CD4-positive, CD25-positive, alpha-beta regulatory T cell (primary cell): ENCODE measurements at places on chromosomes 13 and 19.

DNA sequence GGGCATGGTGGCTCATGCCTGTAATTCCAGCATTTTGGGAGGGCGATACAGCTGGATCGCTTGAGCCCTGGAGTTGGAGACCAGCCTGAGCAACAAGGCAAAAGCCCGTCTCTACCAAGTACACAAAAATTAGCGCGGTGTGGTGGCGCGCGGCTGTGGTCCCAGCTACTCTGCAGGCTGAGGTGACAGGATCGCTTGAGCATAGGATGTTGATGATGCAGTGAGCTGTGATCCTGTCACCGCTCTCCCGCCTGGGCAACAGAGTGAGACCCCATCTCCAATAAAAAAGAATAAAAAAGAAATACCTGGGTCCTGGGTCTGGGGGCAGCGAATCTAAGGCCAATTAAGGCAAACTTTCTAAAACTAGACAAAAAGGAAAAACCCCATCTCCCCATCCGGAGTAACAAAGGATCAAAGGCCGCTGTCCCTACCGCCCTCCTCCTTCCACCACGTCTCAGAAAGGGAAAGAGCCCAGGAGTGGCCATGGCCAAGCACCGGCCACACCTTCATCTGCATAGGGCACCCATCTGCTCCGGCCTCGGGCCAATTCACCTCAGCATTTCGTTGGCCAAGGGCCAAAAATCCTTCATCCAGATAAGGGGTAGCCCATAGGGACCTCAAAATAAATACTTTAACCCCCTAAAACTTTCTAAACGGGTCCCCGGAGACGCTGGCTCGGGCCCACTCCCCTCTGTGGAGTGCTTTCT is 851 bp downstream of the ZNF320 start:
- no peak for DNase-seq

GRCh38 chr19:640606-641189 is 1.0 kb downstream of the FGF22 start:
- DNase-seq: no peak

DNA sequence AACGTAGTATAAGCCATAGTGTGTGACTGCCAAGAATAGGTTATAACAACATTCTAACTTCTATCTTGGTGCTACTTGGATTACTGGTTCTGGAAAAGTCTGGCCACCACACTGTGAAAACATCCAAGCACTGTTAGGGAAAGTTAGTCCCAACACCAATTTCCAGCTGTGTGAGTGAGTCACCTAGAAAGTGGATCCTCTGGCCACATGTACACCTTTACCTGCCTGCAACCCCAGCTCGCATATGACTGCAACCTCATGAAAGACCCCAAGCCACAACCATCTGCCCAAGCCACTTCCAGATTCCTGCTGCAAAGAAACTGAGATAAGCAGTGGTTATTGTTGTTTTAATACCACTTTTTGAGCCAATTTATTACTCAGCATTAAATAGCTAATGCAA is 404.5 kb downstream of the KCTD12 start:
- DNase-seq: no peak

- no peak for DNase-seq
Measured at GRCh38 chr19:40802300-40803169, 3.5 kb downstream of the EGLN2 start.

DNA sequence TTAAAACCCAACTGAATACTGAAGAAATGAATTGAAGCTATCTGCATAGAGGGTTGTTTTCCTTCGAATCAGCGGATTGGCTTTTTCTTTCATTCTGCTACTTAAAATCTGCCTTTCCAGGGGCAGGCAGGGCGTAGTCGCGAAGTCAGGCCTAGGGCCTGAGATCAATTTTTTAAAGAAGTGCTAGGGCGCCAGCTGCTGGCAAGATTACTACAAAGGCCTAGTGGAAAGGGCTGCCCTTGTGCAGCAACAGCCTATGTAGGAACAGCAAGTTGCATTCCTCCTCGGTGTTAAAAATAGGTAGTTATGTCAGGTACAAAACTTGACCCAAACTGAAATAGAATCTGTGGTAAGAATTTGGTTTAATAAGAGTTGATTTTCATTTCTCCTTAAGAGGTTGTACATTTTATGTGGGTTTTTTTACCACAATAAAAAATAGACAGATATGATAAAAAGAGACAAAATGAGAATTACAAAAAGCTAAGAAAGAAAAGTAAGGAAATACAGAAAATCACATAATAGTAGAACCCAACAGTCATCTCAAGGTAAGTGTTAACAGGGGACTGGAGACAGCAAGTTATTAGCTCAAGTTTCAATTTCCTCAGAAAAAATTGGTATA is 9.5 kb upstream of the URAD start:
- DNase-seq: no peak

DNA sequence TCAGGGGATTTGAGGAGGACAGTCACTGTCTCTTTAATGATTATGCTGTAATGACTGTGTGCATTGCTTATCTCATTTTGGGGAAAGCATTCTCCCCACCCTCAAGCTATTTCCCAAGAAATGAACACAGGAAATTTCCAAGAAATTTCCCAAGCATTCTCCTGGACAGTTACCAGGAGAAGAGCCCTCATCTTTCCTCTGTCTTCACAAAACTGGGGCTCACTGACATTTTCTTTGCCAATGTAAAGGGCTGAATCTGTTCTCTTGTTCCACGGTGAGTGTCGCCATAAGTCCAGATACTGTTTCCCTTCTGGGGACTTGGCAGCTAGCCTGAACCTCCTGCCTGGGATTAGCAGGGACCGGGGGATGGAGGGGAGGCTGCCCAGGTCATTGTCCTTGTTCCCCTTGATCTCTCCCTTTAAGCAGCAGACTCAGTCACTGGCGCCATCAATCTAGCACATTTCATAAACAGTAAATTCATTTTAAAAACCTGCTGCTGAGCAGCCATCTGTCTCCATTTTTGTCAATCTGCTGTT is 172.8 kb downstream of the DNAJC15 start:
- DNase-seq: no peak

DNA sequence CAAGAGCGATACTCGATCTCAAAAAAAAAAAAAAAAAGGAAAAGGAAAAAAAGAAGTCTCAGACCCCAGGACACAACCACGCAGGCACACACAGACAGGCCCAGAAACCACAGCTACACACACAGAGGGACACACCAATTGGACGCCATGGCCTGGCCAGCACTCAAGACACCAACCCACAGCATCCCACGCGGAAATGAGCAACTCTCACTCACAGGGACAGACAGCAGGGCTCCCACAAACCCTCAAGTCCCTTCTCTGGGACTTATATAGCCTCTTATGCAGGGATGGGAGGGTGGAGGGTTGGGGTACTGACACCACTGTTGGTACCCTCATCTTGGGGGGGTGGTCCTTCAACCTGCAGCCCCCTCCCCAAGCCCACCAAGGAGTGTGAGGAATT is 5.9 kb downstream of the NOTCH3 start:
- DNase-seq: no peak

- peak; percentile 63 for DNase-seq
Measured at GRCh38 chr13:46321494-46322225, 65.4 kb downstream of the RUBCNL start.

DNA sequence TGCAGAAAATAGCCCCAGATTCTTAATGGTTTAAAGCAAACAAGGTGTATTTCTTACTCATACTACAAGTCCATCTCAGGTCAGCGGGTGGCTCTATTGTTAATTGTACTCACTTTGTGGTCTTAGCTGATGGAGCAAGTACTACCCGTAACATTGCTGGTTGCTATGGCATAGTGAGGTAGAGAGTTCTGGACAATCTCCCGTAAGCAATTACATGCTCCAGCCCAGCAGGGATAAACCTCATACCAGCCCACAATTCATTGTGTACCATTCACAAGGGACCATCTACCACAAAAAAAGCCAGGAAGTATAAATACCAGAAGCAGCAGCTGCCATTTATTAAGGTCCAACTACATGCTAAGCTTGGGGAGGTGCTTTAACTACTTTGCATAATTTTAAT is 167.1 kb downstream of the PCDH9 start:
- DNase-seq: no peak

- DNase-seq: no peak
Measured at GRCh38 chr19:35796645-35797542, 15.8 kb downstream of the PRODH2 start.

DNA sequence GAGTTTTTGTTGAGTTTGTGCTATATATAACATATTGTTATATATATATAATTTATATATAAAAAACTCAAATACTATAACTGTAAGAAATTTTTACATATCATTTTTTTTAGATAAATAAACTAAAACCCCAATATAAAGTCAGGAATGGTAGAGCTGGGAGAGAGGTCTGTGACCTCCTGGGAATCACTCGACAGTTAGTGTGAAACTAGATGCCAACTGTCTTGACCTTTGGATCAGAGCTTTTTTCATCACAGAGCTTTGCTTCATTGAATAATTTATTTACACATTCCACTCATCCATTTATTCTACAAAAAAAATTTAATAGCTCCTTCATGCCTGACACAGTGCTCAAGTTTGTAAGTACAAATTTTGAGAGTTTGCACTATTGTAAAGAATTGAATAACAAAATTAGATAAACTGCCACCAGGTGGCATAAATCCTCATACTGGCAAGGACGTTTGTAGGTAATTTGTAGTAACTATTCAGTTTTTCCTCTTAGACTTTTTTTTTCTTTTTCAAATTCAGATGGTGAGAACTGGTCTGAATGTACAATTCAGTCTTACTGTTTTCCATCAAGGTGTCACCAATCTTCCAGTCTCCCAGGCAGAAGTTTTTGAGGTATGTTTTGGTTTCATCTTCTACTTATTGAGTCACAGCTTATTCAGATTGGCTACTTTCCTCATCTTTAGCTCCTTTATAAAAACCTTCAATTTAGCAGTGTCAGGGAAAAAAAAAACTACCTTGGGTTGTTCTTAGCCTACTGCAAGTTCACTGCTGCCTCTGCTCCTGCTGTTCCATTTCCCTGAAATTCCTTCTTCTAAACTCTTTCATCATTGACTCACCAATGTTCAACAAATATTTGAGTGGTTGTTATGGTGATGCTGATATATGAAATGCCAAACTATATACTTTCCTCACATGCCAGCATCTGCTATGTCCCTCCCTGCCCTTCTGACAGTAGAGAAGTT is 28.7 kb downstream of the LACC1 start:
- no peak for DNase-seq
